ENCODE measurements at places on chromosomes 3 and 15.

GRCh38 chr3:56111606-56112304 is 356.5 kb downstream of the ERC2 start:
- DNase-seq, result no peak

DNA sequence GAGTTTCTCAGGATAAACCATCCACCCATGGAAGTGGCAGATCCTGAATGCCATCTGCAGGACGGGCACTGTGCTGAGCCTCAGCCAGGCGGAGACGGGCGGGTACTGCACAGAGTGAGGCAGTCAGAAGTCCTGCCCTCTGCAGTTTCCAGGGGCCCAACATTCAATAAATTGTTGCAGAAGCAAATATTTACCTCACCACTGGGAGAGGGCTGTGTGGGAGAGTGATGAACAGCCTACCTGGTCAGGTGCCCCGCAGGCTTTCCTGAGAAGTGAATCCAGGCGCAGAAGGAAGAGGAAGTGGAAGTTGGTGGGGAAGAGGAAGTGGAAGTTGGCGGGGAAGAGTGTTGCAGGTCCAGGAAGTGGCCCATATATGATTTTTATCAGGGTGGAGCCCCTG is 100.8 kb downstream of the SLCO3A1 start:
- DNase-seq, result no peak

GRCh38 chr15:68823561-68823960 is 2.9 kb upstream of the ANP32A start:
- no peak for DNase-seq

GRCh38 chr15:63420333-63420747 is 38.7 kb upstream of the CA12 start:
- DNase-seq, result no peak

GRCh38 chr15:58504674-58505234 is 73.0 kb downstream of the LIPC start:
- no peak for DNase-seq

DNA sequence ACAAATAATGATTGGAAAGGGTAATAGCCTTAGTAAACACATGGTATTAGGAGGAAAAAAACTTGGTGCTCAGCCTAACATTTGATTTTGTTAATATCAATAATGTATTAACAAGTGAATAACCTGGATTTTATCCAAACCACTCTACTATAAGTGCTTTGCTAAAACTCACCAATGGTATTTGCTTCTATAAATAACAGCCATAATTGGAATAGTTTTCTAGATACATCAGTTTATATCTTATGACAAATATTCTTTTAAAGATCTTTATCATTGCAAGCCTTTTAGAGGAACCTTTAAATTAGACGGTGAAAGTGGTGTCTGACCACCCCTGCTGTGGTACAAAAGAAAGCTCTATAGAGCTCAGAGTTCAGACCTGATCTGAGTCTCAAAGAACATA is 123.9 kb downstream of the SHOX2 start:
- DNase-seq, result no peak

DNA sequence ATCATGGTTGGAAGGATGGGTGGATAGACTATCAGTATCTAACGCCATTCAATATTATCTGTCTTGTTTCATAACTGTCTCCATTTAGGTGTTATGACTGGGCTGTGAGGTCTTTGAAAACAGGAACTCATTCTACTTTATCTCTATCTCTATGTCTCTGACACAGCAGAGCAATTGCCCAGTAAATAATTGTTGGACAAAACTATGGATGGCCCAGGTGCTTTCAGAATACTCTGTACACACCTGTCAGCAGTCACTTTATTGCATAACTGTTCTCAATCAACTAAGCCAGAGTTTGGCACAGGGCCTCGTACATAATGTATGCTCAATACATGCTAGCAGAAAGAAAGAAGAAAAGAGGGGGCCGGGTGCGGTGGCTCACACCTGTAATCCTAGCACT is 210.3 kb downstream of the OPA1 start:
- DNase-seq, result no peak

- DNase-seq, result no peak
Observed at GRCh38 chr3:171658841-171659240, 151.4 kb downstream of the PLD1 start.

DNA sequence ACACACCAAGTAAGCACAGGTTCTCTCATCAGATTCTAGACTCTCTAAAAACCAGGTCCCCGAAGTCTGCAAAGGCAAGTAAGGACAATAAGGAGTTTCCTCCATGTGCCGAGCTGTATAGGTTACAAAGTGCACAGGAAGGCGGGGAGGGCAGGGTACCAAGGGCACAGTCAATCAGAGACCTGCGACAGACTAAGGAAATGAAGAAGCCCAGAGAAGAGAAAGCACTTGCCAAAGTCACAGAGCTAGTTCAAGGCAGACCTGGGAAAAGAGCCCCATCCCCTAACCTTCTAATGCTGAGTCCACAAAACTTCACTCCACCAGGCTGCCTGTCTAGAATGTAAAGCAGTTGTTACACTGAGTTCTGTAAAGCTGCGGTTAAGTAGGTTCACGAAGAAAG is 1.7 kb downstream of the SEC13 start:
- DNase-seq, result no peak

DNA sequence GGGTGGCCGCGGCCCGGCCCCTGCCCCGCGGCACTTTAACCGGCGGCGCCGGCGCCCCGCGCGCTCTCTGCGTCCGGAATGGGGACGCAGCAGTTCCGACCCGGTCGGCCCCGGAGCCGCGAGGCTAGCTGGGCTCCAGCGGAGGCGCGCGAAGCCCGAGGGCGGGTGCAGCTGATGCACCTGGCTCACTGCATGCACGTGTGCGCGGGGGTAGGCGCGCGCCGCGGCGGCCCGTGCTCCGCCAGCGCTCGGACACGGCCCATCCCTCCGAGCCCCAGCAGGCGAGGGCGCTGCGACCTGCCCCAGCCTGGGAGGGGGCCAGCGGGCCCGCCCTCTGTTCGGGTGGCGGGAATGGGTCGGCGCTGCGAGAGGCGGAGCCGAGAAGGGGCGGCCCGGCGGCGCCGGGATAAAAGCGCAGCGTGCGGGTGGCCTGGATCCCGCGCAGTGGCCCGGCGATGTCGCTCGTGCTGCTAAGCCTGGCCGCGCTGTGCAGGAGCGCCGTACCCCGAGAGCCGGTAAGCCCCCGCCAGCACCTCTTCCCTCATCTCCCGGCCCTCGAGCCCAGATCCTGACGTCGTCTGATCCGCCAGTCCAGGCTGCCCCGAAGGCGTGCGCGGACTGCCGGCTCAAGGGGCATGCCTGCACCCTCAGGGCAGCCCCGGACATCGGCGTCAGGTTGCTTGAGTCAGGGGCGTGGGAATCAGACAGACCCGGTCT is at the start of the genes CHDH and IL17RB:
Gene CHDH (minus strand): TSS at position 286 of the 717 bp plus-strand sequence. CDS start 22,411 bp downstream, outside the sequence.
Gene IL17RB (plus strand): TSS at position 435 of the 717 bp plus-strand sequence. CDS start 21 bp downstream, at position 456.
- no peak for DNase-seq

GRCh38 chr3:46089237-46090011 is 62.1 kb upstream of the XCR1 start:
- DNase-seq, result no peak

Measured in stimulated activated CD4-positive, alpha-beta T cell treated with anti-CD3 and anti-CD28 coated beads, TNF-alpha, amount 100 ng/mL, for 4 hours (primary cell).